ENCODE measurements at places on chromosomes 6 and 20. TPM values are rescaled to one million over a fixed set of nuclear protein-coding genes. Genes with fewer than 3 reads are reported as not detected.

MOCS1 gene
- 0.51 TPM for total RNA-seq

COL11A2 gene
- 0.69 TPM for total RNA-seq

RUNX2 gene
- 33.4 TPM for total RNA-seq

KCNK15 gene
- 0.71 TPM for total RNA-seq

OOEP gene
- total RNA-seq = 0.45 TPM

MTFR2 gene
- 24.2 TPM for total RNA-seq

RFX6 gene
- total RNA-seq = not detected

TRAPPC3L gene
- total RNA-seq = not detected

PRDM1 gene
- 70.9 TPM for total RNA-seq

LY6G6D gene
- total RNA-seq = not detected

KCNQ5 gene
- 5.2 TPM for total RNA-seq

GRCh38 chr20:23366384-23366783, 4.4 kb downstream of the GZF1 start:
- no peak for DNase-seq

- no peak for DNase-seq
Measured at GRCh38 chr6:134741200-134741536, 208.7 kb downstream of the ALDH8A1 start.

DNA sequence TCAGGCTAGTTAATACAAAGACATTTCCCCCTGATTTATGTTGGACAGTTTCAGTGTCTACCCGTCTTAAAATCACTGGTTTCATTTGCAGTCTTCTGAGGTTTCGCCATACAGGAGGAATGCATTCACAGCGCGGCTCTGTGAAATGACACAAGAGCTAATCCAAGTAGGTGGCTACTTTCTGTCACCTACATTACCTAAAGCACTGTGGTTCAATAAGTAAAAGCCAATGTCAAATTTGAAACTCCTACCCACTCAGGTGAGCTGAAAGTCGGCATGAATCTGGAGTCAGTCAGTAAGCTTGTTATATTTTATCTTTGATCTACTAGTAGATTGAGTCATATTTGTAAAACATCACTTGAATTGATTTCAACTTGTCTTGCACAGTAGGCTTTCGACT, 370.8 kb downstream of the LAMA2 start:
- peak; percentile 30 for DNase-seq

DNA sequence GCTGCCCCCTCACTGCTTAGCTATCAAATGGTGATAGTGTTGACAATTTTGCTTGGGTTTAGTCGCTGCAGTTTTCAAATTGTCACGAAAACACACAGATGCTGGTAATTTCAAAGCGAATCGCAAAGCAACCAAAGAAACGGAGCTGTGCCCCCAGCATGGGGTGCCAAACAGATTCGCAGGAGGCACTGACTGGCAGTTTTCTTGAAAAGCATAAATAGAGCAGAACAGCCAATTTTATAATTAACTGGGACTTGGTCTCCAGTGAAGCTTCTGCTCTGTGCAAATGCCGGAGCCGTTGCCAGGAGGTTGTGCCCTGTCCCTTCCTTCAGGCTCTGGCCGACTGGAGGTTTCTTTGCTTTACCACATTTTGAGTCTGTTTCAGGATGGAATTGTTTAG, 18.8 kb downstream of the ARHGAP40 start:
- no peak for DNase-seq

DNA sequence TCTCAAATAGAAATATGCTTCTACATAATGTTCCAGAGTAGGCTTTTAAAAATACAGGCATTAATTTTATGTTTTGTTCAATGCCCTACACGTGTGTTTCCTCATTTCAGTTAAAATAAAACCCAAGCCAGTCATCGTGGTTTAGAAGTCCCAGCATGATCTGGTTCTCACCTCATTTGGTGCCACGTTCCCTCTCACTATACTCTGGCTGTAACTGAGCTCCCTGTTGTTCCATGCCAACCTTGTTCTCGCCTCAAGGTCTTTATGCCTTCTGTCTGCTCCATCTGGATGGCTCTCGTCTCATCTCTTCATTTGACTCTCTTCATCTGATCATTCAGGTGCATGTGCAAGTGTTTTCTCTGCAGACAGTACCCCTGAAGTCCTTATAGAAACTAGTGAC, 32.6 kb downstream of the HDGFL1 start:
- DNase-seq = no peak

DNA sequence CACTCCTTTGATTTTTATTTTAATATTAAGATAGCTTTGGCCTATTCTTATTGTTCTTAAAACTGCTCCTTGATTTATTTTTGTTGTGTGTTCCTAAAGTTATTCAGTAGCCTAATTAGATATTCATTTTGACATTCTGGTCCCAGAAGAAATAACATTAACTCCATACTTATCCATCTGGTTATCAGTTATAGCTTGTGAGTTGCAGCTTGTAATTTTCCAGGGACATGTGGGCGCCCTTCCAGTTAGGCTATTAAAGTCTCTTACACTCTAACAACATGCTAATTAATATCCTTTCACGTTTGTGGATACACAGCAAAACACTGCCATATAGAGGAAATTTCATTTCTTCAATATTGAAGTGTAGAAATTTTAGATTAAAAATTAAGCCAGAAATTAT, 987.5 kb downstream of the HACE1 start:
- DNase-seq = no peak

- no peak for DNase-seq
Measured at GRCh38 chr6:15355683-15356099, 109.8 kb downstream of the JARID2 start.

- DNase-seq = no peak
Measured at GRCh38 chr20:19375801-19376200, 163.4 kb downstream of the SLC24A3 start.

DNA sequence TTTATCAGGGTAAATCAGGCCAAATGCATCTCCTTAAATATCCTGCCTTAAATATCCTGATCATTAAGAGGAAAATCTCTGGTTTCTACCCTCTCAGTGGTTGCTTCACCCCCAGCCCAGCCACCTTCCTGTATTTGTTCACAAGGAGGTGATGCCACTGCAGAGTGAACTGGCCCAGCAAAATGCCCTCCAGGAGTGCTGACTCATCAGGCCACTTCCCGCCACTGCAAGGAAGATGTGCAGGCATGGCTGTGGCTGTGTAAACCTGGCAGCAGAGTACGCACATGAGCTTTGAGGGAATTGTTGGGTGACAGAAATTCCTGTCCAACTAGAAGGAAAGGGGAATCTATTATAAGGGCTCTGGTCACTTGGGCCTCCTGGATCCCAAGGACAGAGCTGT, 13.8 kb downstream of the NQO2 start:
- DNase-seq = no peak

- DNase-seq = no peak
Measured at GRCh38 chr6:144824018-144824417, 538.9 kb downstream of the UTRN start.

DNA sequence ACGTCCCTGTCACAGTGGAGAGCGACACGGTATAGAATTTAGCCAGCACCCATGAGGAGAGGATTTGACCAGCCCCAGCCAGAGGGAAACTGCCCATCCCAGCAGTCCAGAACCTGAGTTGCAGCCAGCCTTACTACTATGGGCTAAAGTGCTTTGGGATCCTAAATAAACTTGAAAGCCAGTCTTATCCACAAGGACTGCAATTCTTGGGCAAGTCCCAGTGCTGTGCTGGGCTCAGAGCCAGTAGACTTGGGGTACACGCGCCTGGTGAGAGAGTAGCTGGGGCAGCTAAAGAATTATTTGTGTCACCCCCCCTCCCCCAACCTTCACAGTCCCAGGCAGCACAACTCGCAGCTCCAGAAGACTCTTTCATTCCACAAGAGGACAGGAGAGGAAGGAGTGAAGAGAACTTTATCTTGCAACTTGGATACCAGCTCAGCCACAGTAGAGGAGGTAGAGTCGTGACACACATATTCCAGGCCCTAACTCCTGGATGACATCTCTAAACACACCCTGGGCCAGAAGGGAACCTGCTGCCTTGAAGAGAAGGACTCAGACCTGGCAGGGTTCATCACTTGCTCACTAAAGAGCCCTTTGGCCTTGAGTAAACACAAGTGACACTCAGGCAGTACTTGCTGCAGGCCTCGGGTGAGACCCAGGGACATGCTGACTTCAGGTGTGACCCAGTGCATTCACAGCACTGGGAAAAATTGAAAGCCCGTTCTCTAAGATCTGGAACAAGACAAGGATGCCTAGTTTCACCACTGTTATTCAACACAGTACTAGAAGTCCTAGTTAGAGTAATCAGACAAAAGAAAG, 100.3 kb downstream of the REV3L start:
- no peak for DNase-seq

DNA sequence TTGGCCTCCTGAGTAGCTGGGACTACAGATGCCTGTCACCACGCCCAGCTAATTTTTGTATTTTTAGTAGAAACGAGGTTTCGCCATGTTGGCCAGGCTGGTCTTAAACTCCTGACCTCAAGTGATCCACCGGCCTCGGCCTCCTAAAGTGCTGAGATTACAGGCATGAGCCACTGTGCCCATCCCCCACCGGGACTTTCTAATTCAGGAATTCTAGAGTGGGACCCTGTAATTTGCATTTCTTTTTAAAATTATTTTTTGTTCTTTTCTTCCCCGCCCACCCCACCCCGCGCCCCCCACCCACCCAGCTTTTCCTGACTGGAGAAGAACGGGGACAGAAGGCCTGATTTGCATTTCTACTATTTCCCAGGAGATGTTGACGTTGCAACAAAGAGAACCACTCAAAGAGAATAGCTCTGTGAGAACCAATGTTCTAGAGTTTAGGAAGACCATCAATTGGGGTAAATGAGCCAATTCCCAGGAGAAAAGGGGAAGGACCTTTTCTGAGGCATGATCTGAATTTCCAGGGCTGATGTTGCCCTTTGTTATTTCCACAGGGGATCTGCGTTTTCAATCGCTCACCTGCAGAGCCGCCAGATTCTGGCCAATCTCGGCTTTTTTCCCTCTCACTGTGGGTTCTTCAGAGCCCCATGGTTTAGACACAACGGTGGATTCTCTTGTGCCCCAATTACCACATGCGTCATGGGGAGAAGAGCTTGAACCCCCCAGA, 33.2 kb upstream of the TFAP2C start:
- DNase-seq = no peak

DNA sequence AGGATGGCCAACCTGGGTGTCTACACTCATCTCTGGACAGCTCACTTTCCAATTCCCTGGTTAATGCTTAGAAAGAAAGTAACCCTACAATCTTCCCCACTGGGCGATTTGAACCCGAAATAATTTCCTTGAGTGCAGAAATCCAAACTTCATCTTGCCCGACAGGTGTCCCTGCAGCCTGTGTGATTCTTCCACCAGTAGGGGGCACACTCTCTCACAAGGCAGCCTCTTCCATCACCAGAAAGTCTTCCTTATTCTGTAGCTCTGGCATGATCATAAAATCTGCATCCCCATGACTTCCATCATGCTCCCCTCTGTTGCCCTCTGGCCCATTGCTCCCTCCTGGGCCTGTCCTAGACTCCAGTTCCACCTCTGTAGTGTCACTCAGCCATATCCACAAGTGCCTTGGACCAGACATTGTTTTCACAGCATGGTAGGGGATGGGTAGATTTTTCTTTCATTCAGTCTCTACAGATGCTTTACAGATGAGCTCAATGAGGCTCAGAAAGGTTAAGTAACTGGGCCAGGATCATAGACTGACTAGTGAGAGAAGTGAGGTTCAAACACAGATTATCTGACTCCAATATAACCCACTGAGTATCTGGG, 170.4 kb upstream of the SPTLC3 start:
- no peak for DNase-seq

GRCh38 chr6:71496018-71496721, 207.6 kb downstream of the OGFRL1 start:
- no peak for DNase-seq

DNA sequence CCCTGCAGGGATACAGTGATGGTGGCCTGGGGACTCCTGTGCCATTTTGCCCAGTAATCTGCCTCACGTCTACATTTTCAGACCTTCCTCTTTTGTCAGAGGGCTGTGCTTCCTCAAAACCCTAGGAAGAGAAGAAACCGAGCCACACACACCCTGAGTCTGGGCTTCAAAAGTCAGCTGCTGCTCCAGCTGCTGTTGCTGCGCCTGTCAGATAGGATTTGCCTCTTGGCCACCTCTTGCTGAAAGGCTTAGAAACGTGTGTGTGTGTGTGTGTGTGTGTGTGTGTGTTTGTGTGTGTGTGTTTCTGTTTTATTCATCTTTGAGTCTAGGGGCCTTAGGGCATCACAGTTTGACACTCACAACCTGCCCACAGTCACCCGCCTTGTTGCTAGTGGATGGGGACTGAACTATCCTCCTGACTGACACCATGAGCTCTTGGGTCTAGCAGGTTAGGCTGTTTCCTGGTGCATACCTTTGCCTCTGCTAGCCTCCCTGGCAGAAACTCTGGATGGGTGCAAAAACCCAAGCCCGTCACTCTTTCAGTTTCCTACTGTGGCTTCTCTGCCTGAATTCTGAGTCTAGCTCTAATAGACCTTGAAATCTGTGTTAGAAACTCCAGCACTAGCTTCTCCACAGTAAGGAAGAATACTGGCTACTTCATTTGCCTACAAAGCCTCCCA, 94.9 kb upstream of the CEP85L start:
- DNase-seq = no peak

DNA sequence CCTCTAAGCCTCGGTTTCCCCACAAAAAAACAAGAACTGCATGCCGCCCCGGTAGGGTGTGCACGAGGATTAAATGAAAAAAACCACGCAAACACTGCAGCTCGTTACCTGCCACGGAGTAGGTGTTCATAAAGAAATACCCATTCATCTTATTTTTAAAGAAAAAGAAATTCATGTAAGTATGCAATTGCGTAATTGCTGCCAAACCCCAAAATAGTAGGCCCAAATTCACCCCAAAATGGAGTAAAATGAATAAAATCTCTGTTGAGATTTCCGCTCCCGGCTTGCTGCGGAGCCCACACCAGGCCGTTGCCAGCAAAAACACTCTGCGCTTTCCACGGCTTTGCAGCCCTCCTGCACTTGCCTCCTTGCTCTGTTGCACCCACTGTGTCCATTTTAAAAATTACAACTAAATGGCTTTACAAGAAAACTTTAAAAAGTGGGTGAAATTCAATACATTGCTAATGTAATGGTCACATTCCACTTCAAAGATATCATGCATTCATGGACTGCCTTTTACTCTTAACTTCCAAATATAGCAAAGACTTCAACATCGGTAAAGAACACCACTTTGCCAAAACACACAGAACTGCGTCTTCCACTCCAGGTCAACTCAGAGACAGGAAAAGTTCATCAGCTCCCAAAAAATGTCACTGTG, 125.0 kb downstream of the ZMYND8 start:
- DNase-seq = no peak
